NCI-H1694 treated with DMSO at 0.1 percent for 48 hours (cell line): ENCODE measurements at places on chromosomes 12 and 14.

DNA sequence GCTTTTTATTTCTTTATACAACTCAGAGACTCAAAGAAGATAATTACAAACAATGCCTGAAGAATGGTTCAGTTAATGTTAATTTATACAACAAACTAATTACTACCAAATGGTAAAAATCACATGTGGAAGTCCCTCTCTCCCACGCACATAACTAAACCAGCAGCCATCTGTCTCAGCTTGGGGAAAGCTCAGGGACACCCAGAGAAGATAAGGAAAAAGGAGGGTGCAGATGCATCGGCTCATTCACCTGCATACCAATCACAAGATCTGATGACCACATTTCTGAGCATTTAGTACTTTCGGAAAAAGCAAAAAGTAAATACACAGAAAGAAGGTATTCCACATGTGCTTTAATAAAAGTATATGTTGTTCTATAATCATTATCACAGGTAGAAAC, 136.3 kb downstream of the SOX5 start:
- peak; percentile 20 for DNase-seq

- DNase-seq: no peak
Measured at GRCh38 chr12:31922341-31923062, 36.7 kb upstream of the RESF1 start.

DNA sequence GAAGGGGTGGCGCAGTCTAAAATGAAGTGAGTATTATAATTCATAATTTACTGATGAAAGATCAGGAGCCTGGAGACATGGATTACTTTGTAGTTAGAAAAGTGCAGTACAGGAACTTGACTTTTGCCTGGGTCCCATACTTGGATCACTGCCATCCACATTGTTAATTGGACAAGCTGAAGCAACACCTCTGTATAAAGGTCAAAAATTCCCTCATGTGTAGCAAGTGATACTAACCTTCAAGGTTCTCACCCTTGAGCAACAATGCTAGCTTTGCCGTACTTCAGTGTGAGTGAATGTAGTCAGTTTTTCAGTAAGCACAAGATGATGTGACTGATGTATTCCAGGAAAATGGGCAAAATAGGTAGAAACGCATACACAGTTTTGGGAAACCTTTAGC, 44.6 kb upstream of the PLBD1 start:
- DNase-seq: no peak

GRCh38 chr12:131192951-131193350, 239.2 kb downstream of the ADGRD1 start:
- no peak for DNase-seq

GRCh38 chr12:67968321-67968720, 20.9 kb upstream of the IFNG-AS1 start:
- no peak for DNase-seq

DNA sequence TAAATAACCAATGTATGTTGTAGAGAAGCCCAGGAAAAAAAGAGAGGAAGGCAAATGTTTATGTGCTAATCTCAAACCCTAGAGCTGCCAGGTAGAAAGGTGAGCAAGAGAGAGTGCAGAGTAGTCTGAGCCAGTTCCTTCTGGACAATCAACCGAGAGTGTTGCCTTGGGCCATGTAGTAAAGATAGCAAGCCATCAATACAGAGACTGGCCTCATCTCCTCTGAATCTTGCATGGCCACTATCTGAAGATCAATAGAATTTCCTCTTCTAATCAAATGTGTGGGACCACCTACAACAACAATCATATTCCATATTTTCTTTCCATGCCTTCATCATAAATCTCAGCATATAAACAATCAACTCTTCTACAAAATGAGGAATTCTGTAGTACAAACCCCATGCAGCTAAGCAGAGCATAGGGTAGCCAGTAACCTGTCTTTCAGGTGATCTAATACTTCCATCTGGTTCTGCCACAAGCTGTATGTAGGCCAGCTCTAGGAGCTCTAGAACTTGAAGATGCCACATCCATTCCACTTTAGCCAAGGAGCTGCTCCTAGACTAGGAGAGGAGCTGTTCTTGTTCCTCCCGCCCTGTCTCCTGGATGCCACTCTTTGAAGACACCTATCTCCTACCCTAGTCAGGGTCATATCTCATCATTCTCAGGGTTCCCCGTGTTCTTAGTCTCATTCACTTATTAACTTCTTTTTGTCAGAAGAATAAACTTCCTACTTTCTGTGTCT, 75.8 kb upstream of the SLC38A4 start:
- DNase-seq: no peak

GRCh38 chr12:118981285-118982211, at the start of gene SRRM4:
Gene SRRM4, plus strand, starts transcription at chr12:118981541. Its CDS starts 342 bp downstream, at chr12:118981883.
- DNase-seq: peak; percentile 87

- DNase-seq: no peak
Measured at GRCh38 chr14:35257809-35258208, 34.4 kb upstream of the PSMA6 start.

DNA sequence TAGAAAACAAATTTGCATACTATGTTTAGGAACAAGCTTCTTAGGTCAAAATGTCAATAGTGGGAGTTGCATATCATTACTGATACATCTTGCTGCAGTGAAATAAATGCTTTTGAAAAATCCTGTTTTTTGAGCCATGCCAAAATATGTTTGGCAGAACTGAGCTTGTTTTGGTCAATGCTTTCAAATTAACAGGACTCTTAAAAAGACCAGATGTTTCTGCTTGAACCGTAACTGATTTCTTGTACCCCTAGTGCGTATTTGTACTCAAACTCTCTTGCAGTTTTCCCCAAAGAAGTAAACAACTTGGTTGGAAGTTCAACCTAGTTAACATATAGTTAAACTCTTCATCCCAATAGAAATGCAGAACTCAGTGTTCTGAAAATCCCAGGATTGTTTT, 3.4 kb downstream of the TRHDE start:
- no peak for DNase-seq

- no peak for DNase-seq
Measured at GRCh38 chr12:10001171-10001776, 2.4 kb upstream of the CLEC1B start.

DNA sequence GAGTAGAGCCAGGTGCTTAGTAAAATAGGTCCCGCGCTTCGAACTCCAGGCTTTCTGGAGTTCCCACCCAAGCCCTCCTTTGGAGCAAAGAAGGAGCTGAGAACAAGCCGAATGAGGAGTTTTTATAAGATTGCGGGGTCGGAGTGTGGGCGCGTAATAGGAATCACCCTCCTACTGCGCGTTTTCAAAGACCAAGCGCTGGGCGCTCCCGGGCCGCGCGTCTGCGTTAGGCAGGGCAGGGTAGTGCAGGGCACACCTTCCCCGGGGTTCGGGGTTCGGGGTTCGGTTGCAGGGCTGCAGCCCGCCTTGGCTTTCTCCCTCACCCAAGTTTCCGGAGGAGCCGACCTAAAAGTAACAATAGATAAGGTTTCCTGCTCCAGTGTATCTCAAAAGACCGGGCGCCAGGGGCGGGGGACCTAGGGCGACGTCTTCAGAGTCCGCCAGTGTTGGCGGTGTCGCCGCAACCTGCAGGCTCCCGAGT, 3.6 kb downstream of the SSTR1 start:
- DNase-seq: no peak

GRCh38 chr12:52201451-52201839, 9.6 kb upstream of the KRT80 start:
- DNase-seq: no peak

GRCh38 chr12:7647071-7647470, 18.6 kb downstream of the APOBEC1 start:
- no peak for DNase-seq
